KBM-7 (cell line): ENCODE measurements at places on chromosomes 12 and 14.

DNA sequence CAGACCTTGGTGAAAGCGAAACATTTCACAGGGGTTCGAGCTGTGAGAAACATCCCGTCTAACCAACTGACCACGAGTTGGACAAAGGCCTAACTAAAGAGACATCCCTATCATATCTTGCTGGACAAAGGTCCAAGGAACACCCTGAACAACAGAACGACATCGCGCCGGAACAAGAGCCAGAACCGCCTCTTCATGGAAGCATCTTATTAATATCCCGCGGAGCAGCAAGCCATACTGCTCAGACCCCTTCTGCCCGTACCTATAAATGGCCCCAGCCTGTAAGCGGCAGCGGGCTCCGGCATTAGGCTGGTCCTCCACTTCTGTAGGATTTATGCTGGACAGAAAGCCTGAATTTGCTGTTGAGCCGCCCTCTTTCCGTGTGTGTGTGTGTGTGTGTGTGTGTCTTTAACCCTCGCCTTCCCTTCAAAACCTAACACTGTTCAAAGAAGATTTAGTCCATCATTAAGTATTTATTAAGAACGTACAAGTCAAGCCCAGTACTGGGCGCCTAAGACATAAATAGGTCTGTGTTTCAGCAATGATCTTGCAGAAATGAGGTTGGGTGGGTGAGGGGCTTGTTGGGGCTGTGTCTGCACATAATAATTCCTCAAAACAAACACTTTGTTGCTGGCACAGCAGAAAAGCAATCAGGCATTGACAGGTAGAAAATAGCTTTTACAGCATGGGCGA lies 1.9 kb downstream of the SLC6A15 start:
- no peak for DNase-seq

DNA sequence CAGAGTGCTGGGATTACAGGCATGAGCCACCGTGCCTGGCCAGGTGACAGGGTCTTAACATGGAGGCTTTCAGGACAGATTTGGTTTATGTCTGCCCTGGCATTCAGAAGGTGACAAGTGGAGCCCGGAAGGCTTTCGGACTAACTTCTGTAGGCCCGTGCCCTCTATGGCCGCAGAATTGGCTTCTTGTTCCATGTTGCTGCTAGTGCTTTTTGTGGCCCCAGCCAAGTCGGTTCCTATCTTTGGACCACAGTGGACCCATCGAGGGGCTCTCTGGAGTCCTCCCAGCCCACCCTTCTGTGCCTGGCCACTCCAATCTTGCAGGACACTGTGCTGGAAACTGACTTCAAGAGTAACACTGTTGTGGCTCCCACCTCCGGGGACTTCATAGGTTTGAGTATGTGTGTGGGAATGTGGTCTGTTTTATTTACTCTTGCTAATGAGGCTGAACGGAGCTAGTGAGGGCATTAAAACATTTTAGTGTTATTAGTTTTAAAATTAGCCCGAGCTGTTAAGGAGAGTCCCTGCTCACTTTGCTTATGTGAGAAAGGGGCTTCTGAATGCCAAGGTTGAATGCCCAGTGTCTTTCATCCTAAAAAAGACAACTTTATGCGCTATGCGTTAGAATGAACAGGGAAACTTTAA lies 245.9 kb downstream of the CACNA1C start:
- no peak for DNase-seq

- no peak for DNase-seq
These were observed 27.9 kb downstream of the WNT5B start for GRCh38 chr12:1656902-1657301.

- DNase-seq, result no peak
These were observed 24.1 kb downstream of the PLEKHG7 start for GRCh38 chr12:92726850-92727249.

DNA sequence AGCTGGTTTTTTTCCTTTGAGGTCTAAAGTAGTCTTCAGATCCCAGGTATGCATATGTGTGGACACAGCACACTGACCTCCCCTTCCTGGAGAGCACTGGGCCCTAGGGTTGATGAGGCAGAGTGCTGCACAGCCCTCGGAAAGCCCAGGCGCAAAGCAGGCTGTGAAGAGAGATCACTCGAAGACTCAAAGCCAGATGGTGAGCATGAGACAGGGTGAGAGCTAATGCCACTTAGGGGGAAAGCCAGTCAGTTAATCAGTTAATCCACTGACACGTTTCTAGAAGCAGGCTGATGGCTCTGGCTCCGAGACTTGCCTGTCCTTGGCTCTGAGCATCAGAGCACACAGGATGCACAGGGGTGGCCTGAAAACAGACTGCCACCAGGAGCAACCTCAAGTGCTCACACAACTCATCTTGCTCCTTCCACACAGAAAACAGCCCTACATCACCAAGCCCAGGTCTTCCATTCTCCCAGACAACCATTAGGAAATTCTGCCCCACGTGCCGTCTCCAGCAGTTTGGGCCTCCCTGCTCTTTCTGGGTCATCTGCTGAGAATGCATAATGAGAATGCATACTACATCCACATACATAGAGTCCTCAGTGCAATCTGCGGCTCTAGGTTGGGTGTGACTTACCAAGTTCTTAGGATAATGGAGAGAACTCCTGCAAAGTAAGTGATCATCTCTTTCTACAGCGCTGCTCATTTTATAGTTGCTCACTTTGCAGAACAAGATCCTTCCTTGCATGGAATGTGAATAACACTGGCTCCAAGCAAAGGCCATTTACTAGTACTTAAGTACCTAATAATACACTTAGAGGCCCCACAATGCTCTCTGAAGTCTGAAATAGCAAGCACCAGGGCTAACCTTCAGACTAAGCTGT lies 12.0 kb downstream of the AQP6 start:
- no peak for DNase-seq

GRCh38 chr14:65191716-65192115 lies 89.4 kb upstream of the MAX start:
- no peak for DNase-seq

DNA sequence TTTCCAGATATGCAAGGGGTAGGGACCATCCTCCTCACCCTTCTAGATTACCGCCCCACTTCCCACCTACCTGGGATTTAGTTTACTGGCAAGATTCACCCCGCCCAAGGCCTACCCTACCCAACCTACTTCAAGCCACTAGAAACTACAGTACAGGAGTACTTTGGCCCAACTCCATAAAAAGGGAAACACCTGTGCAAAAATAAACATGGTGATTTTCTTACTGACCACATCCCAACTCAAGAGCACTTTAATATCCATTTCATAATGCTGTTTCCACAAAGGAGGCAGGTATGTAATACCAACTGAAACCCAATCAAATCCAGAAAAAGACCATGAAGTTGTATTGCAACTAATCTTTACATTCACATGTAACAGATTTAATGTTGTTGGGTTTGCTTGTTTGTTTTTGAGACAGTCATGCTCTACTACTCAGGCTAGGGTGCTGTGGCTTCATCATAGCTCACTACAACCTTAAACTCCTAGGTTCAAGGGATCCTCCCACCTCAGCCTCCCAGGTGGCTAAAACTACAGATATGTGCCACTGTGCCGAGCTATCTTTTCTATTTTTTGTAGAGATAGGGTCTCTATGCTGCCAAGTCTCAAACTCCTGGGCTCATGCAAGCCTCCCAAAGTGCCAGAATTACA lies 41.7 kb upstream of the RAP1B start:
- no peak for DNase-seq

GRCh38 chr14:102922490-102923200 lies at the start of gene AMN:
Gene AMN (plus strand): TSS chr14:102922663. CDS start chr14:102922689, 26 bp downstream.
- no peak for DNase-seq

DNA sequence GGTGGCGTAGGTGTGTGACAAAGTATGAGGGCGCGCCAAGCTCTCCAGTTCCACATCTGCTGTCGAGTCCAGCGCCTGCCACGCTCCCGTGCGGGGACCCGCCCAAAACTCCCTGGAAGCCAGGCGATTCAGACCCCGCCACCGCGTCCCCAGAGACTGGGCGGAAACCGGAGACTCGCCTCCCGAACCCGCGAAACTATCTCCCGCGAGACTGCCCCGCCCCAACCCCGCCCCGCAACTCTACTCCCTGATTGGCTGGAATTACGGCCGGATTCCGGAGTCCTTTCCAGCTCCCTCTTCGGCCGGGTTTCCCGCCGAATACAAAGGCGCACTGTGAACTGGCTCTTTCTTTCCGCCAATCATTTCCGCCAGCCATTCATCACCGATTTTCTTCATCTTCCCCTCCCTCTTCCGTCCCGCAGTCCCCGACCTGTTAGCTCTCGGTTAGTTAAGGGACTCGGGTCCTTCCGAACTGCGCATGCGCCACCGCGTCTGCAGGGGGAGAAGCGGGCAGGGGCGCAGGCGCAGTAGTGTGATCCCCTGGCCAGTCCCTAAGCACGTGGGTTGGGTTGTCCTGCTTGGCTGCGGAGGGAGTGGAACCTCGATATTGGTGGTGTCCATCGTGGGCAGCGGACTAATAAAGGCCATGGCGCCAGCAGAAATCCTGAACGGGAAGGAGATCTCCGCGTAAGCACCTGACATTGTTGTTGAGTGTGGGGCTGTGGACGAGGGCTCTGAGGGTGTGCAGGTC lies at the start of gene MTHFD1:
MTHFD1 (plus strand) TSS at position 572 of the 751 bp plus-strand sequence; CDS start at position 647, 75 bp downstream.
- peak; percentile 99 for DNase-seq

GRCh38 chr14:67137744-67138371 lies 51.4 kb upstream of the GARIN2 start:
- DNase-seq, result peak; percentile 30

- DNase-seq, result no peak
These were observed 312.9 kb downstream of the MED13L start for GRCh38 chr12:115964626-115965025.

GRCh38 chr14:91873471-91874415 lies 6.4 kb upstream of the TC2N start:
- DNase-seq, result peak; percentile 49

DNA sequence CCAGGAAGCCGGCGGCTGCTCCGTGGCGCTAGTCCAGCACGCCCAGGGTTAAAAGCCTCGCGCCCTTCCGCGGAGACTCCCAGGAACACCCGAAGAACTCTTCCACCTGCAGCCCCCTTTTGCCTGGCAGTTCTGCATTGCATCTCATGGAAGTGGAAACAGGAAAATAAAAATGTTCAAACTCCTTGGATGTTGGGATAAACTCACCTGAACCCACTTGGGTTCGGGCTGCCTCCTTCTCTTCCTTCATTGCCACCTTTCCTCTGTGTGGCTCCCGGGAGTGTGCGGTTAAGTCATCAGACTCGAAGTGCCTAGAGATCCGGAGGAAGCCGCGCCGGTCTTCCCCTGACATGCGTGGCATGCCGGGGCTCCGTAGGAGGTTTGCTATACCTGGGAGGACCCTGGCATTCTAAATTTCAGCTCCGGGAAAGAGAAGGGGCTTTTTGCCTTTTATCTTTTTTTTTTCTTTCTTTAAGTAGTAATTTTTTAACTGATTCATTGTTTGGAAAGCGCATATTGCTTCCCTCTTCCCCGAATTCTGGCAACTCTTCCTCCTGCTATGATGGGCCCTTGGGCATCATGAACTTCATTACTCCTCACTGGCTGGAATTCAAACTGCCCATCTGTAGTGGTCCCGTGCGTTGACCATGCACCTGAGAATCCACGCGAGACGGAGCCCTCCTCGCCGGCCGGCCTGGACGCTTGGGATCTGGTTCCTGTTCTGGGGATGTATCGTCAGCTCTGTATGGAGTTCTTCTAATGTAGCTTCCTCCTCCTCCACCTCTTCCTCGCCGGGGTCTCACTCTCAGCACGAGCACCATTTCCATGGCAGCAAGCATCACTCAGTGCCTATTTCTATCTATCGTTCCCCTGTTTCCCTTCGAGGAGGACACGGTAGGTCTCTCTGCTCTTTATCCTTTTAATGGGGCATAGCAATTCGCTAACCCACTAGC lies 931.4 kb downstream of the DIO2 start:
- no peak for DNase-seq

DNA sequence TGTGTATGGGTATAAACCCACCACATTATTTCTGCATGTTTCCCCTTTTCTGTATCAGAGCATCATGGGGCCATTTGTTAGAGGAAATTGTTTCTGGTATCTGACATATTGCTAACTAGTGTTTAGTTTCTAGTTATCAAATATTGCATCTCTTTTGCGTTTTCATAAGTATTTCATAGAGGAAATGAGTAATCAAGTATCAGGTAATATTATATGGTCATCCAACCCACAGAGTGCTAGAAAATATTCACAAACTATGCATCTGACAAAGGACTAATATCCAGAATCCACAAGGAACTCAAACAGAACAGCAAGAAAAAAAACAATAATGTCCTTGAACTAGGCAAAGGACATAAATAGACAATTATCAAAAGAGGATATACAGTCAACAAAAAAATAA lies 258.9 kb upstream of the LRIG3 start:
- DNase-seq, result no peak

DNA sequence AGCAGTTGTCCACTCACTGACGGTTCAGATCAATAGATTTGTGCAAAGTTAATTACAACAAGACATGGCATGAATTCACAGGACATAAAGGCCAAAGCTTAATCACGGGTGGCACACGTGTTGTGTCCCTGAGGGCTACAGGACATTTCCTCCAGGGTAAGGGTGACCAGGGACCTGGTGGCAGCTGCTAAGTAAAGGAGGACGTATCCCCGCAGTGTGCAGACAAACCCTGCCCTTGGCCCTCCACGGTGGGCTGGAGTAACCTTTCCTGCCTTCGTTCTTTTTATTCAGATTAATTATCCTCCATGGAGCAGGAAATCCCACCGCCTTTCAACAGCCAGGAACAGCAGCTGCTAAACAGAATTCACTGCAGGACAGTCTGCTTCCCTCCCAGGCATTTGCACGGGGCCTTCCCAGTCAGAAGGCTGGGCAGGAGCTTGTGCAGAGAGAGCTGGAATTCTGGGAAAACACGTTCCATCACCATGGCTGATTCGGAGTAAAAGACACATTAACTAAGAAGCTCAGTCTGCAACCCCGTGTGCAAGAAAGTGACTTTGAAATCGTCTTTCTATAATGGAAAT lies 289.9 kb upstream of the SFSWAP start:
- DNase-seq, result no peak

DNA sequence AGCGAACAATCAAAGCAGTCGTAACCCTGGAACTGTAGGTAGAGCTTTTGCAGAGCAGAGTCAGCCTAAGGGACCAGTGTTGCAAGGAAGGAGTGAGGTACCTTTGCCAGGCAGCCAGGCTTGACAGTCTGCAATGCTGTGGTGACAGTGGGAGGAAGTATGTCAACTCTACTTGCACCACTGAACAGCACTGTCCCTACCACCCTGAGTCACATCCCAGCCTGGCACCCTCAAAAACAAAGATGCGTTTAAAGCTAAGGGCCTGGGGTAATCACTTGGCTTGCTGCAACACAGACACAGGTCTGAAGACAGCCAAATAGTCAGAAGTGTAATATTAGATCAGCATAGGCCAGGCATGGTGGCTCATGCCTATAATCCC lies 141.9 kb downstream of the DPF3 start:
- DNase-seq, result no peak

DNA sequence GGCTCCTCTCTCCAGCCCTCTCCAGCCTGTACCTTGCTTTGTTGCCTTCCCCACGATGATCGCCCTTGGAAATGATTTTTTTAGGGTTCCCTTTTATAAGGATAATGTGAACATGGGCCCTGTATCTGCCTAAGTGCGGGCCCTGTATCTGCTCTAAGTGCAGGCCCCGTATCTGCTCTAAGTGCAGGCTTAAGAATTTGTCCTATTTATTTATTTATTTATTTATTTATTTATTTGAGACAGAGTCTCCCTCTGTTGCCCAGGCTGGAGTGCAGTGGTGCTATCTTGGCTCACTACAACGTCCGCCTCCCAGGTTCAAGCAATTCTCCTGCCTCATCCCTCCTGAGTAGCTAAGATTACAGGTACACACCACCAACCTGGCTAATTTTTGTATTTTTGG lies 22.5 kb downstream of the GALNT16 start:
- DNase-seq, result no peak

- no peak for DNase-seq
These were observed 23.4 kb upstream of the TMX1 start for GRCh38 chr14:51216602-51217001.

GRCh38 chr14:61260939-61261776 lies 20.0 kb downstream of the TMEM30B start:
- no peak for DNase-seq
